Caco-2 (cell line): ENCODE measurements at places on chromosomes 5 and 9.

DNA sequence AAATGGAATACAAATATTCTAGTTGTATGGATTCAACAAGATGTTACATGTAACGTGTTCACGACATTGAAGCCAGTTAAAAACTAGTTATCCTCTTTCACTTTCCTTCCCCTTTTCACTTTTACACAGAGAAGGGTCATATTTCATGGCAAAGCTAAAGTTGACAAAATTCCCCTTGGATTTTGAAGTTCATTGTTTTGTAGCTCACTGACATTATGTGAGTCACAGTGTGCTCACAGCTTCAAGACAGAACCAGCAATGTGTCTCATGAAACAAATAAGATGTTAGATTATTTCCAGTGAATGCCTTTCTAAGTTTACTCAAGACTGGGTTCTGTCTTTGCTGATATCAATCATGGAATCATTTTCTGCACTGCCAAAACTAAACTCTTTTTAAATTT, 535.5 kb upstream of the GRIN3A start:
- no peaks in the 10 kb centered on the region for H3K36me3 ChIP-seq
- no peaks in the 10 kb centered on the region for H3K27me3 ChIP-seq
- no peak for DNase-seq
- no peak overlapping the region for H3K4me3 ChIP-seq
- H3K4me1 ChIP-seq, result no peaks in the 10 kb centered on the region

GRCh38 chr9:21513431-21513830, 31.3 kb upstream of the IFNE start:
- no peaks in the 10 kb centered on the region for H3K36me3 ChIP-seq
- DNase-seq, result no peak
- H3K27ac ChIP-seq, result no peak overlapping the region
- H3K27me3 ChIP-seq, result no peaks in the 10 kb centered on the region

- H3K36me3 ChIP-seq, result no peaks in the 10 kb centered on the region
- H3K4me3 ChIP-seq, result no peak overlapping the region
- peaks cover 12% of the 10 kb centered on the region; the same call in 1 of the 2 replicates for H3K4me1 ChIP-seq
These were observed 214.0 kb downstream of the PTTG1 start for GRCh38 chr5:160635663-160636062.

GRCh38 chr9:131031005-131031641, 22.1 kb downstream of the LAMC3 start:
- DNase-seq, result no peak
- H3K4me1 ChIP-seq, result no peaks in the 10 kb centered on the region
- H3K27ac ChIP-seq, result no peak overlapping the region

- no peak overlapping the region for H3K27ac ChIP-seq
- H3K36me3 ChIP-seq, result no peaks in the 10 kb centered on the region; the same call in 1 of the 2 replicates
- H3K4me1 ChIP-seq, result peaks cover 4% of the 10 kb centered on the region; the same call in 1 of the 2 replicates
- DNase-seq, result no peak
- no peaks in the 10 kb centered on the region for H3K27me3 ChIP-seq
These were observed 26.2 kb downstream of the PITX1 start for GRCh38 chr5:135007749-135008363.

- no peaks in the 10 kb centered on the region for H3K4me1 ChIP-seq
- H3K27me3 ChIP-seq, result no peaks in the 10 kb centered on the region
- no peak overlapping the region for H3K4me3 ChIP-seq
- no peak for DNase-seq
- no peak overlapping the region for H3K27ac ChIP-seq
These were observed 179.3 kb upstream of the FGF10 start for GRCh38 chr5:44568519-44568918.

DNA sequence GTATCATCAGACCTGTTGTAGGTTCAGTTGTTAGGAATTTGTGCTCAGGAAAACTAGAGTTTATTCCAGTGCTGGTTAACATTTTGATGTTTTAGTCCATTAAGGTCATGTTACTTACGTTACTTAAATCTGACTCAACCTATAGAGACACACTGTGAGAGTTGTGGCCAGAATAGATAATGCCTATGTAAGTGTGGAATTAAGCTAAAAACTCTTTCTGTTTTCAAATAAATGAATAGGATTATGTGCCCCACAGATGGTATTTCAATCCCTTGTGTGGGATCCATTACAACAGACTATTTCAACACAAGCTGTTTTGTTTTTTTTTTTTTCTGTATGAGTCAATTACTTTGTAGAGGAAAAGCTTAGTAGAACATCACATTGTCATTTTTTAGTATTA, 68.1 kb downstream of the MEGF10 start:
- no peaks in the 10 kb centered on the region for H3K36me3 ChIP-seq
- no peaks in the 10 kb centered on the region for H3K27me3 ChIP-seq
- H3K4me3 ChIP-seq, result no peak overlapping the region
- no peak for DNase-seq
- no peak overlapping the region for H3K27ac ChIP-seq
- H3K4me1 ChIP-seq, result no peaks in the 10 kb centered on the region

GRCh38 chr5:35004200-35004599, 43.5 kb downstream of the AGXT2 start:
- H3K27ac ChIP-seq, result no peak overlapping the region
- H3K36me3 ChIP-seq, result no peaks in the 10 kb centered on the region
- H3K27me3 ChIP-seq, result no peaks in the 10 kb centered on the region
- DNase-seq, result no peak

GRCh38 chr5:30900367-30900766, 293.1 kb upstream of the CDH6 start:
- no peak overlapping the region for H3K27ac ChIP-seq
- no peaks in the 10 kb centered on the region for H3K36me3 ChIP-seq
- no peaks in the 10 kb centered on the region for H3K27me3 ChIP-seq
- H3K4me3 ChIP-seq, result no peak overlapping the region
- H3K4me1 ChIP-seq, result no peaks in the 10 kb centered on the region

DNA sequence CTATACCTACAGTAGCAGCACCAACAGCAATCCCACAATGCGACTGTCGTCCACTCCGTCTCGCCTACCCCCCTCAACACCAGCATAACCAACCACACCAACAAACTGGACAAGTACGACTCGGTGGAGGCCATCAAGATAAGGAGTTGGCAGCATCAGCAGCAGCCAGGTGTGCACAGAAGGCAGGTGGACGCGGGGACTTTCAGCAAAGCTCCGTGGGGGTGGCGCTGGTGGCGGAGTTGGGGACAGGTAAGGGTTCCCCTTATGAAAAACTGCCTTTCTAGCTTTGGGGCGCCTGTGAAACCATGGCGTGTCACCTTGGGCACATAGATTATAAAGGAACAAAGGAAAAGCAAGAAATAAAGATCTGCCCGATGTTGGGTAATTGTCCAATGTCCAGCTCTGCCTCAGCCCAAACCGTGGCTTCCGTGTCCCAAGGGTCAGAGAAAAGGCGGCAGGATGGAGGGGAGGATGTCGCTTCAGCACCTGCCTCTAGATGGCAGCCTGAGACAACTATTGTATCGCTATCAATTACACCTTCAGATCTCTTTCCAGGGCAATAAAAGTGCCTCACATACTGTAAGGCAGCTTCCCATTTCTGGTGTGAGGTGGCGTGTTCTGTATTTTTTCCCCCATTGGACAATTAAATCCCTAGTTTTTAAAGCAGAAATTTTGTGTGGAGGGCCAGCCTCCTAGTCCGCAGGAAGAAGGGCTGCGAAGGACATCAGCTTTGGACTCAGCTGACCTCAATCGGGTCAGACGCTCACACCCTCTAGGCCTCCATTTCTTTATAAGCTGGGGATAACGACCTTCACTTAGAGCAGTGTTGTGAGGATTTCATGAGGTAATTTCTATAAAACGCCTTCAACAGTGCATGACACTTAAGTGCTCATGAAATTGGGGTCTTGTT, 58.8 kb downstream of the MTRR start:
- peak; percentile 72 for DNase-seq
- H3K4me1 ChIP-seq, result no peaks in the 10 kb centered on the region
- no peak overlapping the region for H3K4me3 ChIP-seq

- no peaks in the 10 kb centered on the region for H3K36me3 ChIP-seq
- H3K27me3 ChIP-seq, result no peaks in the 10 kb centered on the region
- DNase-seq, result no peak
- no peak overlapping the region for H3K27ac ChIP-seq
These were observed 250.4 kb upstream of the CHD1 start for GRCh38 chr5:99179206-99179605.

DNA sequence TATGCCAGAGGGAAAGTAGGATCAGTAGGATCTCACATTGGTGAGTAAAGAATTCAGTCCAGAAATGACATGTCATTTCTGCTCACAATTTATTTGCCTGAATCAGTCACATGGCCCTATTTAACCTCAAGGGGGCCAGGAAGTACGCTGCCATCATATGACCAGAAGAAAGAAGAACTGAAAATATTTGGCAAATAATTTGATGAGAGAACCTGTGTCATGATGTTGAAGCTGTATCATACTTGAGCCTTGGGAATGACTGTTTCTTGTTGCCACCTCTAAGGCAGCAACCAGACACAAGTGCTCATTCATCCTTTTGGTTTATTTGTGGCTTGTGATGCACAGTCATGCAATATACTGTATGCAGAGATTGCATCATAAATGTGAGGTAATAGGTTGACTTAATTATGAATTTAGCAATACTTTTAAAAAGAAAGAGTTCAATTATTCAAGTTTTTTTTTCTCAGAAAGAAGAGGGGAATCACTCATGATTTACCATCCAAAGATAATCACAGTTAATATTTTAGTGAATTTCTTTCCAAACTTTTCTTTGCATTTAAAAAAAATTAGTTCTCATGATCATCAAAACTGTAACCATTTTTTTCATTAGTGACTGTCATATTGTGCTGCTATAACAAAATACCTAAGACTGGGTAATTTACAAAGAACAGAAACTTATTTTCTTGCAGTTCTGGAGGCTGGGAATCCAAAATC, 8.2 kb upstream of the ZFYVE16 start:
- H3K4me3 ChIP-seq, result no peak overlapping the region
- no peaks in the 10 kb centered on the region for H3K4me1 ChIP-seq
- no peaks in the 10 kb centered on the region for H3K36me3 ChIP-seq
- H3K27ac ChIP-seq, result no peak overlapping the region

DNA sequence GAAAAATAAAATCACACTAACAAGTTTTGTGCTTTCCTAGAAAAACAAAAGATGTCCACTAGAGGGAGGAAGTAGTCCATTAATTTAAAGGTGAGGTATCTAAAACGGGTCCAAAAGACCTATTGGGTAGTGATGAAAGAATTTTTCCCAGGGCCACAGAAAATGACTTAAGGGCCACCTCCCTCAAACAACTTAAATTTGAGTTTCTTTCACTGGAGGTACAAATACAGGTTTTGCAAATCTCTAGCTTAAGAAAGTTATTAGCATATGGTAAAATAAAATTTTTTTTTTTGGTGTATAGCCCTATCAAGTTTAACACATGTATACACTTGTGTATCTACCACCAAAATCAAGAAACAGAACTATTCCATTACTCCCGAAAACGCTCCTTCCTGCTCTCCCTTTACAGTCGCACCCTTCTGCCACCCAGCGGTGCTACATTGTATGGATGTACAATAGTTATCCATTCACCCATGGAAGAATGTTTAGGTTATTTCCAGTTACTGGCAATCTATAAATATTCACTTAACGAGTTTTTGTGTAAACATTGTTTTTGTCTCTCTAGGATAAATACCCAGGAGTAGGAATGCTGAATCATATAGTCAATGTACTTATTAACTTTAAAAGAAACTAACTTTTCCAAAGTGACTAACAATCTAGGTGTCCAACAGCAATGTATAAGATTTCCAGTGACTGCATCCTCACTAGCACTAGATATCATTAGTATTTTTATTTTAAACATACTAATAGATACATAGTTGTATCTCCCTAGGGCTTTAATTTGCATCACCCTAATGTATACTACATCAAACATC, 21.9 kb downstream of the DEPDC1B start:
- no peak overlapping the region for H3K4me3 ChIP-seq
- H3K27ac ChIP-seq, result peak overlapping the region; percentile 31

GRCh38 chr5:96350678-96351077, 82.4 kb downstream of the PCSK1 start:
- no peak overlapping the region for H3K27ac ChIP-seq
- no peak overlapping the region for H3K4me3 ChIP-seq
- peaks cover 24% of the 10 kb centered on the region for H3K4me1 ChIP-seq
- DNase-seq, result no peak

- no peaks in the 10 kb centered on the region for H3K36me3 ChIP-seq
- no peaks in the 10 kb centered on the region for H3K27me3 ChIP-seq
- no peak for DNase-seq
- H3K4me3 ChIP-seq, result no peak overlapping the region
These were observed 346.1 kb downstream of the DIRAS2 start for GRCh38 chr9:90296539-90296938.

- H3K4me3 ChIP-seq, result no peak overlapping the region
- no peaks in the 10 kb centered on the region for H3K4me1 ChIP-seq
- H3K27me3 ChIP-seq, result no peaks in the 10 kb centered on the region
These were observed 186.7 kb upstream of the TBC1D2 start for GRCh38 chr9:98442114-98442513.

GRCh38 chr5:141992349-141992963, 20.4 kb downstream of the GNPDA1 start:
- H3K36me3 ChIP-seq, result 0 out of 2 replicates have a peak, but pooled peaks cover 1% of the 10 kb centered on the region
- DNase-seq, result peak; percentile 72

DNA sequence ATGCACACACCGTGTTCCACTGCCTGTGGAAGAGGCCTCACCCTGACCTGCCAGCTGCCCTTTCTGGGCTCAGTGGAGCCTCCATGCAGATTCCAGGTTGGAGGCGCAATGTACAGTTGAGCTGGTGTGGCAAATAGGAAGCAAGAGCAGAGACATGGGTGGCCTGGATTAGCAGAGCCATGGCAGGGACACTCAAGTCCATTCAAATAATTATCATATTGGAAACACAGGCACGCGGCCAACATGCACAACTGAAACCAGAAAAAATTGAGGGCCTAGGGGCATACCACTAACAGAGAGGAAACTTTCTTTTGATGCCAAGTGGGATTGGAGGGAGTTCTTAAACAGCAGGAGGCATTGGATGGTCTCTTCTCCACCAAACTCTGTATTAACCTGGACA, 35.8 kb downstream of the OTULINL start:
- H3K27ac ChIP-seq, result no peak overlapping the region
- no peaks in the 10 kb centered on the region for H3K27me3 ChIP-seq
- H3K4me3 ChIP-seq, result no peak overlapping the region
- no peaks in the 10 kb centered on the region; the same call in 1 of the 2 replicates for H3K36me3 ChIP-seq

- no peaks in the 10 kb centered on the region for H3K27me3 ChIP-seq
- H3K4me3 ChIP-seq, result no peak overlapping the region
- H3K27ac ChIP-seq, result no peak overlapping the region
- no peaks in the 10 kb centered on the region for H3K4me1 ChIP-seq
- DNase-seq, result no peak
- H3K36me3 ChIP-seq, result no peaks in the 10 kb centered on the region; the same call in 1 of the 2 replicates
These were observed 24.7 kb downstream of the LHX6 start for GRCh38 chr9:122204055-122204454.

DNA sequence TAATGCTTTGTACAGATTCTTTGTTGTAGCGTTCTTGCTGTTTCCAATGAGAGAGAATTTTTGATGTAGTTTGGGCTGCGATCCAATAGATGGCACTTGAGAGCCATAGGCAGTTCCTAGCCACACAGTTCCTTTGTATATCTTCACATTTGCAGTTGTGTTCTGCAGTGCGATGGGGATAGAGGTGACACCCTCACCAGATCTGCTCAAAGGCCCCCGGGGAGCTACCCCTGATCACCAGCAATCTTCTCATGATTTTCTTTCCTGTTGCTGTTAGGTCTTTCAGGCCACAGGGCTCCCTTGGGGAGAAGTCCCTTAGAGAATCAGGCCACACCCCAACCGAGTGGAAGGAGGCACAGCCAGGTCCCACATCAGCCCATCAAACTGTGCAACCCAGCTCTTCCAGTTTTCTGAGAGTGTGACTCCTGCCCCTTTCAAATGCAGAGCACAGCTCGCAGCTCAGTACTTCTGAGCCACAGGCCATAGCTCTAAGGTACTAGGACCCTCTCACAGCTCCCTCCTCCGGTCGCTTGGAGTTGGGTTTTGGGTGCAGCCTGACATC, 353.7 kb downstream of the SLCO4C1 start:
- no peak overlapping the region for H3K27ac ChIP-seq
- H3K27me3 ChIP-seq, result no peaks in the 10 kb centered on the region; the same call in 1 of the 2 replicates
- H3K4me1 ChIP-seq, result no peaks in the 10 kb centered on the region
- no peak overlapping the region for H3K4me3 ChIP-seq
- H3K36me3 ChIP-seq, result no peaks in the 10 kb centered on the region
- DNase-seq, result peak; percentile 59
